Stimulated activated CD8-positive, alpha-beta memory T cell treated with anti-CD3 and anti-CD28 coated beads, Interleukin-7, amount 100 ng/mL, for 1 hour (primary cell): ENCODE measurements at places on chromosomes 4 and X.

DNA sequence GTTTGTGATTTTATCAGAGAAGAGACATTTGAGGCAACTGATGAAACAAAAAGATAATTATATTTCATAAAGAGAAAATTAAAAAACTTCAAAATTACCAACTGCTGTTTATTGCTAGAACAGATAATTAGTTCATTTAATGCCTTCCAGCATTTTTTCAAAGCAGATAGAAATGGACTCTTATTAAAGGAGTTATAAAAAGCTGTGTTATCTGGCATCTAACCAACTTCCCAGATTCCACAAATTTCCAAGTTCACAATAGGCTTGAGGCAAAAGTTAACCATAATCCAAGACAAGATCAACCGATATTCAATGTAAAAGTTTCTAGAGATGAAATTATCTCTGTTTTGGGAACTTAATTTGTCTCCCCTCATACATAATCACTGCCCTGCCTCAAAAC lies 152.4 kb downstream of the TSPAN5 start:
- DNase-seq, result no peak

- no peak for DNase-seq
These were observed 191.2 kb upstream of the LNX1 start for GRCh38 chr4:53782458-53782845.

GRCh38 chr4:97577004-97577403 lies 566.3 kb downstream of the STPG2 start:
- no peak for DNase-seq

DNA sequence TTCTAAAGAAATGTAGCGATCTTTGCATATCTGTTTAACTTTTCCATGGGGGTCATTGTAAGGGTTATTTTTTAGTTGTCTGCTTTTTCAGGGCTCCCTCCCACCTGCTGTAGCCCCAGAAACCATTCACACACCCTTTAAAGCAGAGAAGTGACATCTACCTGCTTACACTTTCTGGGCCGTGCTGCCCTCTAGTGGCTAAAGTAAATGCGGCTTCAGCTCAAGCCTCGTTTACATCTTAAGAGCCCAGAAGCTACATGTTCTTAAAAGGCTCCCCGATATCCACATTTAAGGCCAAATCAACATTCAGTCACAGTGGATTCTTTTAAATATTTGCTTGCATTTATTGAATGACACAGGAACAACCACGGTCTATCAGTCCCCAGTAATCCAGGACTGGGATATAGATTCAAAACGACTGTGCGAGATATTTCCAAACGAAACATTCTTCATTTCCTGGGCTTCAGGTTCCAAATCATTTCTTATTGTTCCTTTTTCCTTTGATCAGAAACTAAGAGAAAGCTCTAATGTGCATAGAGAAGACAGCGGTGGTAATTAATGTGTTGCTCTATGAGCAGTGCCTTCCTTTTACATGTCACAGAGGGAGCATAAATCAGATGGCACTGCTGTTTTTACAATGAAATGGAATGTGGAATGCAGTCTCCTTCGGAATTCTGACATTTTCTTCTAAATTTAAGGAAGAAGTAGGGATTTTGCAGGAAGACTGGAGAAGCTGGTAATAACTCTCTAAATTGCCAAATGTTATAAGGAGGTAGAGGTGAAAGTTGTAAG lies 119.9 kb downstream of the RASGEF1B start:
- peak; percentile 40 for DNase-seq

DNA sequence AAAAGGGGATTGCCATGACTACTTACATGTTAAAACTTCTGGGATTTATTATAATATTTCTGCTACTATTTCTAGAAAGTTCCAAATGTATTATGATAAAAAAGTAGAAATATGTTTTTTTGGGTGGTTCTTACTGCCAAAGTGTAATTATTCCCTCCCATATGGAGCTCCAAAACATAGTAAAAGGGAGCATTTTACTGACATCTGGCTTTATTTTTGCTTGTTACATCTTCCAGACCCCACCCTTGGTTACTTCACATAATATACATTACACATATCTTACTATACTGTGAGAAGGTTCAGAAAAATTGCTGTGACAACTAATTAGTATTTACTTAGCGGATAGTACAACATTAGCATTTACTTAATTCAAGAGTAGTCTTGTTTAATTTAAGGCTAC lies 205.1 kb upstream of the TLL1 start:
- DNase-seq, result no peak

- no peak for DNase-seq
These were observed 346.9 kb downstream of the BCOR start for GRCh38 chrX:39750848-39751247.

DNA sequence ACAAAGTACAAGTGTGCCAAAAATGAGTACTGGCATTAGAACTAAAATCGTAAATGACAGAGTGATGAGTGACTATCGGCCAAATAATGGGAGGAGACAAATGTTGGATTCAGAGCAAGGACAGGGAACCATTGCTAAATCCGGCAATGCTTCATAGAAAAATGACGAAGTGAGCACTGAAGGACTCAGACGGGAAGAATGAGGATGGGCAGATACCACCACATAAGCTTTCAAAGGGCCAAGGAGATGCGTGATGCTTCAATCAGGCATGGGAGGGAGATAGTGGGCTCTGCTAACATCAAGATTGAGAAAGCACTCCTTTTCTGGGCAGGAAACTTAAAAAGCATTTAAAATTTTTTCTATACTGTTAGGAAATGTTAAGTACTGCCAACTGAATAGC lies 21.6 kb downstream of the RBBP7 start:
- DNase-seq, result no peak

- DNase-seq, result no peak
These were observed 116.1 kb upstream of the ARHGAP24 start for GRCh38 chr4:85358831-85359230.

DNA sequence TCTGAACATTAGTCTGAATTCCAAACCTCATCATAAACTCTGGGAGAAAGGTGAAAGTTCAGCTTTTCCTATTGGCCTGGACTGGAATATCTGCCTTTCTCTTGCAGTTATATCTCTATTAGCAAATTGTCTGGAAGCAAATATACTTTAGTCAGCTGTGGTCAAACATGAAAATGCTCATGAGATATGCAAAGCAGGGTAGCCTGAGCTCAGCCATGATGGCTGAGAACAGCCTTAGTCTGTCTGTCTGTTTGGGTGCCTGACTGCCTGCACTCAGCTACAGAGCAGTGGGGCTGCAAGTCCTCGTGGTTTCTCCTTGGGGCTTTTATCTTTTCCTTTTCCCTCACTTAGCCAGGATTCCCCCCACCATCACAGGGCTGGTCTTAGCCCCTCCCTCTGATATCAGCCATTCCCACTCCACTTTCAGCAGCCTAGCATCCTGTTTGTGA lies 19.5 kb upstream of the PGRMC2 start:
- DNase-seq, result no peak

- DNase-seq, result no peak
These were observed 127.7 kb downstream of the RASL11B start for GRCh38 chr4:52989865-52990264.

DNA sequence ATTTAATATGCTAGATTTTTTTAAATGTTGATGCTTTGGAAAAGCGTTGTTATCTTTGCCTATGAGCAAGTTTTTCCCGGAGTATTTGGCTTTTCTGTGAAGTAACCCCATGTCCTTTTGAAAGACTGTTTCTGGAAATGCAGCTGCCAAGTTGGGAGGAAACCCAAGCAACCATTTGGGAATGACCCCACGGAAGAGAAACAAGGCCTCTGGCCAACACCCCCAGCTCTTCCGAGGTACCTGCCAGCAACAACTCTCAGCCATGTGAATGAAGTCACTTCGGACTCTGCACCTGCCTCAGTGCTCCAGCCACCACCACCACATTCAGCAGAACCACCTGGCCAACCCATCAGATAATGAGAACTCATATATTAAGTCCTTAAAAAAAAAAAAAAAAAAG lies 36.2 kb upstream of the DHRSX start:
- no peak for DNase-seq

DNA sequence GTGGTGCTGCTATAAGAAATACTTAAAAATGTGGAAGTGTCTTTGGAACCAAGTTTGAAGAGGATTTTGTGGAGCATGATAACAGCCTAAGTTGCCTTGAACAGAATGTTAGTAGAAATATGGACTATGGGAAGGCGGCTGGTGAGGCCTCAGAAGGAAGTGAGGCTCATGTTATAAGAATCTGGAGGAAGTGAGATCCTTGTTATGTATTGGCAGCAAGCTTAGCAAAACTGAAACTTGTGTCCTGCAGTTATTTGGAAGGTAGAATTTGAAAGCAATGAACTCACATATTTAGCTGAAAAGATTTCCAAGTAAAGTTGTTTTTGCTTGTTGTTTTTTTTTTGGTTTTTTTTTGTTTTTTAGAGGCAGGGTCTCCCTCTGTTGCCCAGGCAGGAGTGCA lies 13.6 kb upstream of the MED14 start:
- no peak for DNase-seq

DNA sequence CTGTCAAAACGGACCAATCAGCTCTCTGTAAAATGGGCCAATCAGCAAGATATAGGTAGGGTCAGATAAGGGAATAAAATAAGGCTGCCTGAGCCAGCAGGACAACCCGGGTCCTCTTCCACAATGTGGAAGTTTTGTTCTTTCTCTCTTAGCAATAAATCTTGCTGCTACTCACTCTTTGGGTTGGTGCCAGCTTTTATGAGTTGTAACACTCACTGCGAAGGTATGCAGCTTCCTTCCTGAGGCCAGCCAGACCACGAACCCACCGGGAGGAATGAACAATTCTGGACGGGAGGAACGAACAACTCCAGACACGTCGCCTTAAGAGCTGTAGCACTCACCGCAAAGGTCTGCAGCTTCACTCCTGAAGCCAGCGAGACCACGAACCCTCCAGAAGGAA lies 287.8 kb downstream of the RAPGEF2 start:
- DNase-seq, result no peak

- no peak for DNase-seq
These were observed 162.2 kb downstream of the DCHS2 start for GRCh38 chr4:154329268-154329868.

DNA sequence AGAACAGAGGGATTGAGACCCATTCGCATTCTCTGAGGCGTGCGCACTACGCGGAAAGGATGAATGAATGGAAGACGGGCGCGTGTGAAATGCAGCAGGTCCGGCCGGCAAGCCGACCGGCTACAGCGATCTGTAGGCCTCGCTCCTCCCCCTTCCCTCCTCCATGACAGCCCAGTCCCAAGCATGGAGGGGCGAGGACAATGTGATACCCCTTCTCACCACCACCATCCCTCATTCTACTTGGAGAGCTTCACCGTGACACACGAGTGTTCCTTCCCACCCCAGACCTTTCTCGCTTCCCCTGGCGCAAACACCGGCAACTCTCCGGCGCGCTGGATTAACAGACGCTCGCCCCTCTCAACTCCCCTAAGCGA lies 815 bp downstream of the EIF4E start:
- DNase-seq, result peak; percentile 27

- DNase-seq, result no peak
These were observed 15.8 kb downstream of the SLC7A11 start for GRCh38 chr4:138226351-138226750.

GRCh38 chr4:37816006-37816405 lies 10.5 kb upstream of the PGM2 start:
- DNase-seq, result no peak

- no peak for DNase-seq
These were observed 16.0 kb downstream of the PRDM8 start for GRCh38 chr4:80213117-80213815.

DNA sequence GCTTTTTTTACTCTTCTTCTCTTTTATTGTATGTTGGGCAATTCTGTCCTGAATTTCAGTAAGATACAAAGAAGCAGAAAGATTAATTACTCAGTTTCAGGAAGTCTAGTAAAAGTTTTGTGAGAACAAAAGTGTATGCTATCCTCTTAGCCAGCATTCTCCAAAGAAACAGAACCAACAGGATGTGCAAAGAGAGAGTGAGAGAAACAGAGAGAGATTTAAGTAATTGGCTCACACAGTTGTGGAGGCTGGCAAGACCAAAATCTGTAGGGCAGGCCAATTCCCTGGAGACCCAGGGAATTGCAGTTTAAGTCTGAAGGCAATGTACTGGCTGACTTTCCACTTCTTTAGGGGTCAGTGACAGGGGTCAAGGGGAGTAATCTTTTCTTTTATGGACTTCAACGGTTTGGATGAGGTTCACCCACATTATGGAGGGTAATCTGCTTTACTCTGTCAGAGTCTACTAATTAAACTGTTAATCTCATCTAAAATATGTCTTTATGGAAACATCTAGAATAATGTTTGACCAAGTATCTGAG lies 59.2 kb upstream of the SLC39A8 start:
- no peak for DNase-seq

DNA sequence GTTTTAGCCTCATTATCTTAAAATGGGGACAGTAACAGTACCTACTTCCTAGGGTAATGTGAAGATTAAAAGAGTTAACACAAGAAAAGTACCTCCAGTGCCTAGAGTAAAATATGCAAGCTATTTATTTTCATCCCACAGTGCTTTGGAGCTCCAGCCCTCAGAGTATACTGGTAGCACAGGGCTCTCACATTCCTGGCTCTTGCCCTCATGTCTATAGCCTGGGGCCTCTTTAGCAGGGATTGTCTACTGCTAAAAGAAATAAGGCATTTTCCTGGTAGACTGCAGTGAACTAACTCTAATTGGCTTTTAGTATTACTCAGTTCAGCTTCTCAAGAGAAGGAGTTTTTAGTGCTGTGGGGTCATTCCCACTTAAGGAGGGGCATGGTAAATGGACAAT lies 60.8 kb downstream of the RRAGB start:
- DNase-seq, result no peak

DNA sequence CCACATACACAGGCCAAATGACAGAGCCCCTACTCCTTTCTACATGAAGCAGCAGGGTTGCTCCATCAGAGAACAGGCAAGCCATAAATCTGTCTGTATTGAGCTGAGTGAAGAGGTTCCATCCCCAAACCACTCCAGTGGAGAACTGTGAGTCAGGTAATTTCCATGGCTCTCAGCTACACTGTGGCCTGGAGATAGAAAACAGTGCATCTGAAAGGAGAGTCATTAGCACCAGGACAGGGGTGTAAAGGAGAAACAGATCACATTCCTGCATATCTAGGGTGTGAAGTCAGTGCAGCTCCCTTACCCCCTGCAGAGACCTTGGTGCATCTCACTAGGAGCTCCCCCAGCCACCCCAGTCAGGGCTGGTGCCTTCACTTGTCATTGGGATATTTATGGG lies 314.7 kb downstream of the CHIC1 start:
- DNase-seq, result no peak

DNA sequence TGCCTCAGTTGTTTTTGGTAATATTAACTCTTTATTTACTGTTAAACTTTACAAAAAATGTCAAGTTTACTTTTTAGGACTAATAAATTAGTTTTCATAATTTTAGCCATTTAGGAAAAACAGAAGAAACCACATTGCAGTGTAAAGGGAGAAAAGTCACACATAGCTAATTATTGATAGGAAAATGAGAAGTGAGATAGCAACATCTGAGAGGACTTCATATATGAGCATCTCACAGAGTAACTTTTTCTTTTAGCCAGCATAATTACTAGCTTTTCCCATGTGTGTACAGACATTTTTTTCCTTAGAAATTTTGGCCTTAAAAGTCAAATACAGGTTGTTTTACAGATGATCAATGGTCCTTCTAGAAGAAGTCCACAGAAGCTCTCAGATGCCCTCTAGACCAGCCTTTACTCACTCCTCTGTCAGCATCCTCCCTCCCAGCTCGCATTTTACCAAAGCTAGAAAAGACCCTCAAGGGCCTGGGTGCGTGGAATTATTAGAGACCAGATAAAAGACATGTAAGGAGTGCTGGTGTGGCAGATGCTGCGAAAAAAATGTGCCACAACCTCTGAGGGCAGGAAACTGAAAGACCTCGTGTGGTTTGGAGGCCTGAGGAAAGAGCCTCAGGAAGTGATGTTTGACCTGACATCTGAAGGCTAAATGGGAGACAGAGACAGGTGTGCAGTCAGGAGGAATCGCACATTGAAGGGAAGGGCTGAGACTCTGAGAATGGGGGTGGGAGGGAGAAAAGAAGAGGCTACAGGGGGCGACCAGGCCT lies 156.9 kb downstream of the CBR4 start:
- DNase-seq, result no peak

GRCh38 chr4:43339435-43339834 lies 446.9 kb downstream of the GRXCR1 start:
- no peak for DNase-seq
